ENCODE measurements at places on chromosomes 7 and 10. TPM values are rescaled to one million over a fixed set of nuclear protein-coding genes. Genes with fewer than 3 reads are reported as not detected.

Gene LBX1
- not detected for total RNA-seq

Gene NPFFR1
- total RNA-seq = not detected

Gene C10orf105
- total RNA-seq = 0.39 TPM

Gene VPS37D
- 7.0 TPM for total RNA-seq

Gene ENTPD1
- total RNA-seq = 0.46 TPM

Gene FXYD4
- not detected for total RNA-seq

Gene BLNK
- total RNA-seq = not detected

Gene CYP2C19
- total RNA-seq = not detected

Gene EBF3
- 0.40 TPM for total RNA-seq

Gene DRGX
- total RNA-seq = not detected

Gene DNAH11
- 0.99 TPM for total RNA-seq

DNA sequence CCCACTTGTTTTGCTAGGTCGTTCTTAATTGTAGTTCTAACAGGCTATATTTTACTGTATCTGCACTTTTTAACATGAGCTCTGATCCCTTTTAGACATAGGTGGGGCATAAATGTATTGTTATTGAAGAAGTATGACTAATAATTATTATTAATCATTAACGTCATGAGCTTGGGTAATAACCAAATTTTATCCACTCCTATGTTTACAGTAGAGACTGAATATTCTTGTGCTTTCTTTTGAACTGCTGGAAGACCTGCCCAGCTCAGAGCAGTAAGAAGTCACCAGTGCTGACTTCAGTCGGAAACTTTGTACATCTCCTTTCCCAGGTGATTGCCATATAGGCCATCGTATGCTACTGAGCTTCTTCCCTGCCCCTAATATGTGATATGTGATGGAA is 18.7 kb downstream of the PKD2L1 start:
- DNase-seq = no peak

- no peak for DNase-seq
These were observed 253.7 kb downstream of the PTEN start for GRCh38 chr10:88116971-88117626.

DNA sequence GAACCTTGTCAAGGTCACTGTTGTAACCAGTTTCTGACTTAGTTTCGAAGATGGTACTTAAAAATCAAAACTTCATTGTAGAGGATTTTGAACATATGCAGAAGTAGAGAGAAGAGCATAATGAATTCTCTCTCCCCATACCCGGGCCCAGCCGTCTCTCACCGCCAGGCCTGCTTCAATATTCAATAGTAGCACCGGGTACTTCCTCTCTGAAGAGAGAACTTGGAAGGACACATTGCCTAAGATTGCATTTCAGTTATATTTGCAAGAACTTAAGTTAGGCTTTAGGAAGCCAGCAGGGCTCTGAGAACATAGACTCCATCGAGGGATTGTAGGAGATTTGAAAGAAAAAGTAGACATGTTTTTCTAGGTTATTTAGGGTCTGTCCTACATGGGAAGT is 19.1 kb downstream of the LMTK2 start:
- DNase-seq = no peak

- peak; percentile 67 for DNase-seq
These were observed 447.8 kb upstream of the C7orf33 start for GRCh38 chr7:148142660-148143248.

DNA sequence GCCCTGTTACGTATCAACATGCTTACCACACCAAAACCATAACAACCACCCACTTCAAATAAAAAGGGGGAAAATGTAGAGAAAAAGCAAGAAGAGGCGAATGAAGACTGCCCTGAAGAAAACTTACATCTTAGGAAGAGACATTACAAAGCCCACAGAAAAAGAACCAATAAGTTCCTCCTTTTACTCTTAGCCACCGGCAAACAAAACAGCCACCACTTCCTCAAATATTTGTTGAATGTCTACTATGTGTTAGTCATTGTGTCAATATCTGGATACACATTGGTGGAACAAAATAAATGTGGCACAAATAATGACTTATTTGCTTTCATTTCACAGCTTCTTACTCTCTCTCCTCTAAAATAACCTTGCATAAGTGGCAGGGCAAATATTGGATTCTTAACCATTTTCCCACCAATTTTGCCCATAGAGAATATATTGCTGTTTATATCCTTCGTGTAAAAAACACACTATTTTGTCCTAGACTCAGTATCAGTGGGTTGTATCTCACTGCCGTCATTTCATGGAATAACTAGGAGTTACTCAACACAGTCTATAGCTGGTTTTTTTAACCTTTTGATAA is 106.8 kb downstream of the ANK3 start:
- no peak for DNase-seq

DNA sequence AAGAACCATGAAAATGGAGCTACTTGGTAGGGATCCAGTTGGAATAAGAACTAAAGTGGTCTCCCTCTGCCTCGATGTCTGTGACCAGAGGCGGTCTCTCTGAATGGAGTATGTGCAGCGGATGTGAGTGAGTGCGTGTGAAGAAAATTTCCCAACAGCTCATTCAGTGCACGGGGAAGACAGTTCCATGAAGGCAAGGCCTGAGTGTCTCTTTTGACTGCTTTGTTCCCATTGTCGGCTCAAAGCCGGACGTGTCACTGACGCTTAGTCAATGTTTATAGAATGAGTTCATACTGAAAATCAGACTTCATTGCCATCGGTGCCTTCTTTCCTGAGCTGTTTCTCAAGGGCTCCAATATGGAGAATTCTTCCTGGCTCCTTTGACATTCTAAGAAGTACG is 55.3 kb upstream of the GRB10 start:
- no peak for DNase-seq

- peak; percentile 61 for DNase-seq
These were observed 1.7 kb downstream of the SFXN3 start for GRCh38 chr10:101032637-101033224.

DNA sequence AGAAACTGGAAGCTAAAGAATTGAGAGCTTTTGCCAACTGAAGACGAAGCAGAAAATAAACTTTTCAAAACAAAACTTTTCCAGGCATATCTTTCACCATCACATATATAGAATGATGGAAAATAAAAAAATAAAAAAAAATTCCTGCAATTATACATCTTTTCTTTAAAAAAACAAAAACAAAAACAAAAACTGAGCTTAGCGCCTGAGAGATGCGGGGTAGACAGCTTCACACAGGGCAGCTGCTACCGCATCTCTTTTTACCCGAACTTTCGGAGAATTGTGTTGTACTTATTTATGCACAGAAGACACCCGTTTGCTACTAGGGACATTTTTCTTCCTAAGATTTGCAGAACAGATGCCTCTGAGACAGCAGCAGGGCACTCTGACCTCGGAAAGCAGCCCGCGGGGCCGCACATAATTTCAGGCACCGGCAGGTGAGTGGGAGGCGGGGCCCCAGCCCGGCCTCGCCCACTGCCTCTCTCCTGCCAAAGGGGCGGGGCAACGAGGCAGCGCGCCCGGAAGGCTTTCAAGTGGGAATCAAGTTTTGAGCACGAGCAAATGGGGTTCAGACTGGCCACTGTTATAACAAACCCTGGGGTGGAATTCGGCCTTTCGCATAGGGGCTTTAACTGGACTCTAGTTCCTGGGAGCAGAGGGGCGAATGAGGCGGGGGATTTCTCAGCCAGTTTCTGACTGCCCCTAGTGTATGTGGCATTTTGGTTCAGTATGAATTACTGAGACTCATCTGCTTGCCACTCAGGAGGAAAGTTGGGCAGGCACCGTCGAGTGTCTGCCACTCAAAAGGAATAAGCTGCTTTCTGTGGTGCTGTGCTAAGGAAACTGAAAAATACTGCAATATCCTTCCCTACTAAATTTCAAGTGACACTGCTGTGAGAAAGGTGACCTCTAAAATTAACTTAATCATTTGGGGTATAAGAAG is 18.5 kb upstream of the FAM133B start:
- peak; percentile 83 for DNase-seq

DNA sequence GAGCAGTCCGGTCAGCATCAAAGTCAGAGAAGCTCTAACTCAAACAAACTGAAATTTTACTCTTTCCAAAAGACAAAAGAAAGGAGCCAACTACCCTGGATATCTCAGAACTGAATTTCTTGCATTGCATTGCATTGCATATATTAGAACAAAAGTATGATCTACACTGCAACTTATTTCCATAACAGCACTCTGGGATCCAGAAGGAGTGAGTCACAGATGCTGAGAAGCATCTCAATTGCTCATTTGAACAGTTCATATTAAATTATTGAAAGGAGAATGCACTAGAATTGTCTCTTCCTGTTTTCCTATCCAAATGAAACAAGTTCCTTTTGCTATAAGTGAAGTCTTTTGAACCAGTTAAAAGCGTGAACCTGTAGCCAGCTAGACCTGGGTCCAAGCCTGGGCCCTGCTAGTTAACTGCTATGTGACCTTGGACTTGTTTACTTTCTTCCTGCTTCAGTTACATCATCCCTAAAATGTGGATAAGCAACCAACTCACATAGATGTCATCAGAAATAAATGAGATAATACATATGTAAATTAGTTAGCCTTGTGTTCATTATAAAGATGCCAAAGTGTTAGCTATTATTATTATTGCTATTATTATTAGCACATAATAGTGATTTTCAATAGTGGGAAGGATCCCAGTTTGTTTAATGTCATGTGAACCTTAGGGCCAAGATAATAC is 184.1 kb downstream of the CREB5 start:
- DNase-seq = no peak

- DNase-seq = no peak
These were observed 52.7 kb downstream of the NHLRC2 start for GRCh38 chr10:113907166-113907565.

GRCh38 chr7:157139111-157139809 is 534 bp downstream of the UBE3C start:
- no peak for DNase-seq

DNA sequence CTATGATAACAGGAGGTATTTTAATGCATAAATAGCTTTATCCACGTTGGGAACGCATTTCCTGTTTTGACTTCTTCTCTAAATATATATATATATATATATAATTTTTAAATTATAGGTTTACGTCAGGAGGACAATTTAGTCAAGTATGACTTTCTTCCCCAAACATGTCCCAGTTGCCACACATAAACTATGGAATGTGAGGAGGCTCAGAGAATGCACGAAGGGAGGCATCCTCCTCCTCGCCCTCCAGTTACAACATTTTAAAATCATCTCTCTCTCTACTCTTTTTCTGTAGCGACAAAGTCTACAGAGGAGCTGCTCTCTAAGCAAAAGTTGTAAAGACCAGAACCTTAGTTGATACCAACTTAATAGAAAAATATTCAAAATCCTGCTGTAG is 106.9 kb upstream of the LYZL1 start:
- no peak for DNase-seq

- no peak for DNase-seq
These were observed 2.4 kb downstream of the CYP2E1 start for GRCh38 chr10:133529576-133529946.

- peak; percentile 82 for DNase-seq
These were observed 45.0 kb downstream of the TNS3 start for GRCh38 chr7:47536661-47537611.

DNA sequence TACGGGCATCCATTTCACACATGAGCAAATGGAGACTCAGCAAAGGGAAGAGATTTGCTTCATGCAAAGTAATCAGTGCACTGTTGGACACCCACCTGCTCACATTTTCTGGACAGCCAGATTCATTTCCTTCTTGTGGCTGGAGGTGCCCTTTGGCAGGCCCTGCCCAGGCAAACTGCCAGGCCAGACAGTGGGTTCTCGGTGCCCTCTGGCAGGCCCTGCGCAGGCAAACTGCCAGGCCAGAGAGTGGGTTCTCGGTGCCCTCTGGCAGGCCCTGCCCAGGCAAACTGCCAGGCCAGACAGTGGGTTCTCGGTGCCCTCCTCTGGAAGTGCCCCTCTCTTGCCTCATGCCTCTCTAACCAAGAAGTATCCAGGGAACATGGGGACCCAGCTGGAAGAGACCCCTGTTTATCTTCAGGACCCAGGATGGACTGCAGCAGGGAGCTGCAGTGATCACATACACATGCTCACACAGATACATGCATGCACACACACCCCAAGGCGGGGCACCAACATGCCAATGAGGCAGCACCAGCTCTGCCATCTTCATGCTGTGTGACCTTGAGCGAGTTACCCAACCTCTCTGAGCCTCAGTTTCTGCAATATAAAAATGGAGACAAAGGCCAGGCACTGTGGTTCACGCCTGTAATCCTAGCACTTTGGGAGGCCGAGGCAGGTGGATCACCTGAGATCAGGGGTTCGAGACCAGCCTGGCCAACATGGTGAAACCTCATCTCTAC is 67.1 kb downstream of the OAT start:
- DNase-seq = no peak

GRCh38 chr7:48426966-48427555 is 255.8 kb downstream of the ABCA13 start:
- no peak for DNase-seq

DNA sequence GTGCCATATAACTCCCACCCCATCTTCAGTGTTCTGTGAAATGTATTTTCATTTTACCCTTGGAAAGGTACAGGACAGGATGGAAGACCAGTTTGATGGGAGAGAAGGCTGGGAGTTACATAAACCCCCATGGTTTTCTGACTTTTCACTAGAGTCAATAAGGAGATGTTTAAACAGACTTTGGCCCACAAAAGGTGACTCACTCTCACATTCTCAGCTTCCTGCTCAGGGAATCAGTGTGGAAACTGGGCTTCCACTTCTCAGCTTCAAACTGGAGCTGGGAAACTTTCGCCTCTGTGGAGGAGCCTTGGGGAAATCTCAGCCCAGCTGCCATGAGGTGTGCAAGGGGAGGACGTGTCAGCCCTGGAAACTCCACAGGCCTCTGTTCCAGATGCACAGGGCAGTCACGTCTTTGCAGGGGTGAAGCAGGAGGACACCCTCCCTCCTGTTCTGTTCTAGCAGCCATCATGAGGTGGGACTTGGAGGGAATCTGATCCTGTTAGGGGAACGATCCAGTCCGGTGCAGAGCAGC is 560.5 kb upstream of the GALNT17 start:
- no peak for DNase-seq

- DNase-seq = no peak
These were observed 39.8 kb downstream of the ITPRID1 start for GRCh38 chr7:31553661-31554081.

GRCh38 chr7:24050991-24051560 is 232.9 kb upstream of the NPY start:
- no peak for DNase-seq

GRCh38 chr7:127251465-127252376 is 1.0 kb downstream of the GRM8 start:
- DNase-seq = peak; percentile 51

DNA sequence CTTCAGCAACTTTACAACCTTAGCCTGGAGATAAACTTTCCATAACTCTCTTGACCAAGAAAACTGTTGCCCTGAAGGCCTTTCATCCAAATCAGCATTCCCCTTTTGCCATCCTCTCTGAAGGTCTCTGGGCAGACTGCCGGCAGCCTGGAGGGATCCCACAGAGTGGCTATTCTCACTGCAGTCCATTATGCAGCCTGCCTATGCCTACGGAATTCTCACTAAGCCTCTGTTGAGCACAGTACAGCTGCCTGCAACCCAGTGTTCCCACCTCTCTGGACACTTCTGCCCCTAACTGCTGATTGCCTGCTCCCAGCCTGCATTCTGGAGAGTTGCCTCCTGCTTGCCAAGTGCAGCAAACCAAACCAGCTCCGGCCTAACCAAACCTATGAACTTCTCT is 548.9 kb upstream of the STEAP1 start:
- peak; percentile 67 for DNase-seq

GRCh38 chr10:94680544-94680943 is 3.0 kb upstream of the CYP2C18 start:
- DNase-seq = no peak
